ENCODE measurements at places on chromosomes 5 and 9.

- DNase-seq, result no peak
Measured at GRCh38 chr5:143031781-143032580, 261.8 kb downstream of the ARHGAP26 start.

DNA sequence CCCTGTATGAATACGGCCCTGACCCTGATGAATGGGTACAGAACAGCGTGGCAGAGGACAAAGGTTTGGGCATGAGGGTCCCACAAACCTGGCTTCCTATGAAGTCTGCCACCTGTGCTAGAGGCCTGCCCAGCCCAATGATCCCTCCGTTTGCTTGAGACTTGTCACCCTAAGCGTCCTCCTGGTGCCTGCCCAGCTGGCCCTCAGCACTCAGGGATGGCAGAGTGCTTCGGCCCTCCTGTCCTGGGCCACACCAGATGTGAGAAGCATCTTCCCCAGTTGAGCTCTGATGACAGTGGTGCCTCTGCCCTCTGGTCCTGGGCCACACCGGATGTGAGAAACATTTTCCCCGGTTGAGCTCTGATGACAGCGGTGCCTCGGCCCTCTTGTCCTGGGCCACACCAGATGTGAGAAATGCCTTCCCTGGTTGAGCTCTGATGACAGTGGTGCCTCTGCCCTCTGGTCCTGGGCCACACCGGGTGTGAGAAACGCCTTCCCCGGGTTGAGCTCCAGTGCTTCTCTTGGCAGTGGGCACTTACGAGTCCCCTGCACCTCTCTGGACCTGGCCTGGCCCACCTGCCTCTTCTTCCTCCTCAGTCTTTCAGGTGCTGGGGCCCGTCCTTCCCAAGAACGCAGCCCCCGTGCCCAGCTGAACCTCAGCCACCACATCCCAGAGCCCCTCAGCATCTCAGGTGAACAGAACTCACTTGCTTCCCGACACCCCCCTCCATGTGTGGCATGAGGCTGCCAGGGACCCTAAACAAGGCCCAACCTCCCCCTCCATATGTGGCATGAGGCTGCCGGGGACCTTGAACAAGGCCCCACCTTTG lies 253.1 kb upstream of the IRX1 start:
- no peak for DNase-seq

DNA sequence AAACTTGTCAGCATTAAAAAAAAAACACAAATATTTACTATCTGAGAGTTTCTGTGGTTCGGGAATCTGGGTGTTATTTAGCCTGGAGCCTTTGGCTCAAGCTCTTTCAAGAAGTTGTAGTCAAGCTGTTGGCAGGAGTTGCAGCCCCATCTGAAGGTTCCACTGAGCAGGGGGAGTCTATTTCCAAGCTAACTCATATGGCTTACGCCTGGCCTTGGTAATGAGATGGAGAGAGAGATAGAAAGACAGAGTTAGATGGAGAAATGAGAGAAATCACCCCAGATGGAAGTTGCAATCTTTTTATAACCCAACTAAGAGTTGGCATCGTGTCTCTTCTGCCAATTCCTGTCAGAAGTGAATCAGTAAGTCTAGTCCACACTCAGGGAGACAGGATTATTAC lies 1075.2 kb upstream of the SEMA6A start:
- no peak for DNase-seq

DNA sequence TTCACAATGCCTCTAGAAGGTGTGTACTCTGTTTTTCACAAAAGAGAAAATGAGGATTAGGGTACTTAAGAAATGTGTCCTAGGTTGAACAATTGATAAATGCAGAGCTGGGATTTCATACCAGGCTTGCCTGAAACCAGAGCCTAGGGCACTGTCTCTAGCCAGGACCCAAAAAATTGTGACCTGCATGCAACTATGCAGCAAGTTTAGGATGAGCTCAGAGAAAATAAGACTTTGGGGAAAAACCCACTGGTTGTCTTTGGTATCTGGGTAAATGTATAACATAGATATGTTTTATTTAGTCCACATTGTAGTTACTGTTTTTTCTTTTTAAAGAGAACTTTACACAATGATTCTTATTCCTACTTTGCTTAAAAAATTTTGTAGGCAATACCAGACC lies 177.1 kb upstream of the SEMA6A start:
- DNase-seq, result no peak

DNA sequence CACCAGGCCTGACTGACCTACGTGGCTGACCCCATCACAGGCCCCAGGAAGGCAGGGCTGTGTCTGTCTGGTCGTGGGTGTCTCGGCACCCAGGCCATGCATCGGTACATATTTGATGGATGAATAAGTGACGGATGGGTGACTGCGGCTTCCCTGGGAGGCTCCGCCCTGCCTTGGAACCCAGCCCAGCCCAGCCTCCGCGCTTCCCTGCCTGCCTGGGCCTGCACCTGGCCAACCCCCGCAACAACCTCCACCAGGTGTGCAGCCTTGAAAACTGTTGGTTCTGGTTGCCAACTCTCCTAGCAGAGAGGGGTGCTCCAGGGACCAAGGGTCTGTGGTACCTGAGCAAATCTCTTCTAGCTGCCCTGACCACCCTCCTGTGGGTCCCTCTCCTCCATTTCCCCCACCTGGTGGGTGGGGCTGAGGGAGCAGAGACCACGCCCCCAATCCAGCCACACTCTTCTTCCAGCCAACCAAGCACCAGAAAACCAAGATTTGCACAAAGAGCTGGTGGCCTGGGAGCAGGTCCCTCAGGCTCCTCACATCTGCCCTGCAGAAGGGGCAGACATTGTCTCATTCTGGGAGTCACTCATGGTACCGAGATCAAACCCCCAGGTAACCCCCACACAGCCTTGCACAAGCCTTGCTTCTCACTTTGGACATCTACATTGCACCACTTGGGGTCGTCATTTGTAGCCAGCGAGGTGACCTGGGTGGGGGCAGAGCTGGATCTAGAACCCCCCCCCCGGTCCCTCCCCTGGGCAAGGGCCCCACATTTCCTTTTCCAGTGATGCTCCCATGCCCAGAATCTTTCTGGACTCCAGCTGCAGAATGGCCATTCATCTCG lies 100.6 kb upstream of the IER5L start:
- no peak for DNase-seq

DNA sequence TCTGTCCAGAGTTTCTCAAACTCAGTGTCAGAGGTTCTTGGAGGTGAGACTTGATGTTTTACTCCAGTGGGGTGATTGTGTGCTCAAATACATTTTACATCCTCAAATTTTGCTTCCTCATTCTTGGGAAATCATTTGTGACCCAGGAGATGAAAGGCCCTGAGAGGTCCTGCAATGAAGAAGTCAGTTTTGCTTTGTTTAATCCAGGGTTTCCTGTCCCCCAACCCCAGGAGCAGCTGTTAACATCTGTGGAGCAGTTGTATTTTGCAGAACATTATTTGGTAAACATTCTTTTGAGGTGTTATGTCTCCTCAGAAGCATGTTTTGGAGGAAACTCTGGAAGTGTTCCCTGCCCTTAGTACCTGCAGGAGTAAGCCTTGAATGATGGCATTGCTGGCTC lies 59.8 kb downstream of the DAB2IP start:
- no peak for DNase-seq

DNA sequence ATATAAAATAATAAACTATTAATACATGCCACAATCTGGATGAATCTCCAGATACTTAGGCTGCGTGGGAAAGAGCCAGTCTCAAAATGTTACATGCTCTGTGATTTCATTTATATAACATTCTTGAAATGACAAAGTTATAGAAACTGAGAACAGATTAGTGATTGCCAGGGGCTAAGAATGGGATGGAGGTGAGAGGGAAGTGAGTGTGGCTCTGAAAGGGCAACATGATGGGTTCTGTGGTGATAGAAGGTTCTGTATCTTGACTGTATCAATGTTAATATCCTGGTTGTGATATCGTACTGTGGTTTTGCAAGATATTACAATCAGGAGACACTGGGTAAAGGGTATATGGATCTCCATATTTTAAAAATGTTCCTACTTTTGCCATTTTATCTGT lies 50.7 kb downstream of the SPEF2 start:
- DNase-seq, result no peak

DNA sequence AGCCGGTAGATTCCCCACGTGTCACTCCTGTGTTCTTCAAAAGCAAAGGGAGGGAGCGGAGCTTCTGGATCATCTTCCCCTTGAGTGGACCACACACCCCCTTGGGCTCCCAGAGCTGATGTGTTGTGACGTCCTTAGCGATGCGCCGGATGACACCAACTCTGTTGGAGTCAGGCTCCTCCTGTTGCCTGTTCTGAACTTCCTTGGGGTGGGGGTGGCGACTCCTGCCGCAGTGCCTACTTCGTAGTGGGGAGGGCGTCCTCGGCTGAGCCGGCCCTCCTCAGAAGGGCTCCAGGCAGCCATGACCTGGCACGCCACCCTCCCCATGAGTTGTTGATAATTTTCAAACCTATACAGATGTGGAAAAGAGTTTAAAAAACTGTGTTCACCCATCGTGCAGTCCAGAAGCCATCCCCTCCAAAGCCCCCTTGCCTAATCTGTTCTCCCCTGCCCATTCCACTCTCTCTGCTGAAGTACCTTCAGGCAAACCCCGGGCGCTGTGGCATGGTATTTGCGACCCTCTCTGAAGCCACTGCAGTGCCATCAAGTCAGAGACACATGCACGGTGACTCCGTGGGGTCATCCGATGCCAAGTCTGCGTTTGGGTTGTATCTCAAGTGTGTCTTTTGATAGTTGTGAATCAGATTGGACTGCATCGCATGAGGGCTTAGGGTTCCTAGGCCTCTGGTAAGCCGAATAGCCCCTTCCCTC lies 16.7 kb downstream of the EXOC3 start:
- DNase-seq, result no peak

- no peak for DNase-seq
Measured at GRCh38 chr9:99720455-99721050, 101.1 kb upstream of the NR4A3 start.

DNA sequence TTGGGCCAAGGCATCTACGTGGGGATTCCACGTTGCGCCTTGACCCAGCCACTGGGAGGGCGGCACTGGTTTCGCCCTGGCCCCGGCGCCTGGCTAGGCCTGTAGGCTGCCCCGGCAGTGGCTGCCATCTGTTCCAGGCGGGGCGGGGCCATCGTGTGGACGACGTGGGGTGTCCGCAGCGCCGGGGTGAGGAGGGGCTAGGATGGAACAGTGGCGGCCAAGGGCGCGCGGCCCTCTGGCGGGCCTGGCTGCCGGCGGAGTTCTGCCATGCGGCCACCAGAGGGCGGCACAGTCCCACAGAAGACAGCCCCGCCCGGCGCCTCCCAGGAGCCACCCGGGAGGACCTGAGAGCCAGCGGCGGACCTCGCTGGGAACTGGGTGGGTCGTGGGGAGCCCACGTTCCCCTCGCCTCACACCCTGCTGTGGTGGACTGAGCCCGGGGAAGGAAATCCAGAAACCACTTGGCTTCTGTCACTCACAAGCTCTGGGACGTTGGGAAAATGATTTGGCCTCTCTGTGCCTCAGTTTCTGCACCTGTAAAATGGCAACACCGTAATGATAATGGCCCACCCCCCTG lies 22.6 kb upstream of the RAPGEF1 start:
- peak; percentile 66 for DNase-seq

DNA sequence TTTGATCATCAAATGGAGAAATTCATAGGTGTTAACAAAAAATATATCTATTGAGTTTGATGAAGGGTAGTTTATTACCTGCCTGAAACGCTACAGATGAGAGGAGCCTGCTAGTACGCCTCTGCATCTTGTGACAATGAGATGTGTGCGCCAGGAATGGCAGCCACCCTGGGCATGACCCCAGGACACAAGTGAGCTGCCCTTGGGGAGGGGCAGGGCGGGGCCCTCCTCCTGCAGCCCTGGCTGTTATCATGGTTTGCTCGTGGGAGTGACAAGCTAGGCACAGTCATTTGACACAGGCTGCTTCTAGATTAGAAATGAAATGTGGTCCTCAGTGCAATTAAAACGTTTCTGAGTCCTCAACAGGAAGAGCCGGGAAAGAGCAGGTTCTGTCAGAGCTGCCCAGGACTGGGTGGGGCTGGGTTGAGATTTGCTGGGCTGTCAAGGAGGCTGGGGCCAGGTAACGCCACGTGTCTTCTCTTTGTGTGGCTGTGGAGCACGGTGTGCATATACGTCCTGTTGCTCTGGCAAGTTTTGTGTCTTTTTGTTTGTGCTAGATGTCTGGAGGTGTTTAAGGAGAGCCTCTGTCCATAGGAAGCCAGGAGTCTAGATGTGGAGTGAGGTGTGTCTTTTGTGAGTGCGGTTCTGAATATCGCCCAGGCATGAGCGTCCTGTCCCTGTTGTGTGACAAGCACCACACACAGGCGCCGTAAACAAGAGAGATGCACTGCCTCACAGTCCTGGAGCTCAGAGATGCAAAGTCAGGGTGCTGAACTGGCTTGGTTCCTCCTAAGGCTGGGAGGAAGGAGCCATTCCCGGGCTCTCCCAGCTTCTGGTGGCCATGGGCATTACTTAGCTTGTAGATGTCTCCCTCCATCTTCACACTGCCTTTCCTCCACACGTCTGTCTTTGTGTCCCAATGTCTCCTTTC lies 129.0 kb upstream of the IRX4 start:
- DNase-seq, result no peak

- no peak for DNase-seq
Measured at GRCh38 chr5:138962614-138963370, 87.7 kb upstream of the LRRTM2 start.

- no peak for DNase-seq
Measured at GRCh38 chr5:15499528-15500324, at the start of gene FBXL7. FBXL7 (plus strand) TSS chr5:15500180.

DNA sequence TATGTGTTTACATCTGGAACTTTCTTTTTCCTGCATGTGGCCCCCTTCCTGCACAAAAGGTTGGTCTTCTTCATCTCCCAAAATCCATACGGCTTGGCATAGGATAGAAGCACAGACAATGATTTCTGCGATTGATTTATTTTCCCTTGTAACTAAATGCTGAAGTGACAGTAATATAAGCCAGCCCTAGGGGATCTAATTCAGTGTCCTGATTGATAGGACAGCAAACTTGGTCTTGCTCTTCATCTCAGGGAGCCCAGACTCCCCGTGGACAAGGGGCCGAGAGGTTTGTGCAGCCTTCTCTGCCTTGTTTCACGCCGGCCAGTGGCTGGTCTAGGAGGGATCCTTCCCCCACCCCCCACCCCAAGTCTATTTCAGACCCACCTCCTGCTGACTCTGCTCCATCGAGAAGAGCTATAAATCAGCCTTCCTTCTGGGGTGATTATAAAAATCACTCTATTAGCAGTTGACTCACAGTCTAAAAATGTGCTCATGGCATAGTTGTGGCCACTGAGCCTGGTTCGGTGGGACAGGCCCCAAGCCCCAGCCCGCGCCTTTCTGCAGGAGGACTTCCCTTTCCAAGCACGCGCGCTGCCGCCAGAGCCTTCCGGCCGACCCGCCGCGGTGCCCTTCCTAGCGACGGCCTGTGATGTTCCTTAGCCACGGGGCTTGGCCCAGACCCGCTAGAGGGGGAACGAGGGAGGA lies 89.8 kb upstream of the COL5A1 start:
- DNase-seq, result no peak

DNA sequence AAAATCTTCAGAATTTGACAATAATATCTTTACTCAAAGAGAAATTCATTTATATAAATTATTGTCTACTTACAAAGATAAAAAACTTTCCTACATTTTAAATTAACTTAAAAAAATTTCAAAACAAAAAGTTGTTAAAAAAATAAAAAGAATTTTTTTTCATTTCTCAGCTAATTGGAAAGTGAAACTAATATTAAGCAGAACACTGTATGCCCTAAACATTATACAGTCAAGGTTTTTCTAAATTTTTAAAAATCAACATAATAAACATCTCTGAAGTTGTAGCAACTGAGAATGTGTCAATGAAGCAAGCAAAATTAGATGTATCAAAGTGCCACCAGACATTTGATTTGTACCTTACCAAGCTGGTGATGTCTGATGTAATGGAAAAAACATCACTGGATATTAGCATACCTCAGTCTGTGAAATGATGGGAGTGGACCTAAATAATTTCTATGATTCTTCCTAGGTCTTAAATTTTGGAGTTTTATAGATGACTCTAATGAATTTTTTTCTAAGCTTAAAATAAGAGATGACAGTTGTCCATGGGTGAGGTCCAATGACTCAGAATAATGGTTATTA lies 290.1 kb downstream of the ADAMTS6 start:
- DNase-seq, result no peak

All from stimulated activated CD8-positive, alpha-beta memory T cell treated with anti-CD3 and anti-CD28 coated beads, Interleukin-7, amount 100 ng/mL, for 1 hour (primary cell).